Stimulated activated CD4-positive, alpha-beta T cell treated with anti-CD3 and anti-CD28 coated beads, Interleukin-15, amount 100 ng/mL, for 1 hour (primary cell): ENCODE measurements at places on chromosomes 7 and 10.

DNA sequence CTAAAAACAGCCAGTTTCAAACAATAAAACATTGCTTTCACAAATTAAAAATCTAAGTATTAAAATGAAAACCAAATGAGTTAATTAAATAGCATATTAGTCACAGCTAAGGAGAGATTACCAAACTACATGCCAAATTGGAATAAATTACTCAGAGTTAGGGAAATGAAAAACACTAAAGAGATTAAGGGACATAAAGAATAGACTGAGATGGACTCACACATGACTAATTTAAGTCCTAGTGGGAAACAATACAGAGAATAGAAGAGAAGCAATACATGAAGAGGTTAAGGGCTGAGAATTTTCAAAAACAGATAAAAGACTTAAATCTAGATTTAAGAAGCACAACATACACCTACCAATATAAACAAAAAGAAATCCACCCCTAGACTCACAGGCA, 110.6 kb downstream of the ZFAND4 start:
- DNase-seq = no peak

GRCh38 chr10:124902462-124902861, 39.5 kb upstream of the ZRANB1 start:
- no peak for DNase-seq

- peak; percentile 35 for DNase-seq
Observed at GRCh38 chr10:133378251-133379096, 588 bp upstream of the PAOX start.

GRCh38 chr10:100986952-100987684, at the start of the genes MRPL43 and TWNK:
TSS of gene MRPL43 (minus strand) at chr10:100987497. CDS start at chr10:100987443, 54 bp downstream.
TSS of gene TWNK (plus strand) at chr10:100987543. CDS start at chr10:100988211, 668 bp downstream.
- DNase-seq = peak; percentile 65

DNA sequence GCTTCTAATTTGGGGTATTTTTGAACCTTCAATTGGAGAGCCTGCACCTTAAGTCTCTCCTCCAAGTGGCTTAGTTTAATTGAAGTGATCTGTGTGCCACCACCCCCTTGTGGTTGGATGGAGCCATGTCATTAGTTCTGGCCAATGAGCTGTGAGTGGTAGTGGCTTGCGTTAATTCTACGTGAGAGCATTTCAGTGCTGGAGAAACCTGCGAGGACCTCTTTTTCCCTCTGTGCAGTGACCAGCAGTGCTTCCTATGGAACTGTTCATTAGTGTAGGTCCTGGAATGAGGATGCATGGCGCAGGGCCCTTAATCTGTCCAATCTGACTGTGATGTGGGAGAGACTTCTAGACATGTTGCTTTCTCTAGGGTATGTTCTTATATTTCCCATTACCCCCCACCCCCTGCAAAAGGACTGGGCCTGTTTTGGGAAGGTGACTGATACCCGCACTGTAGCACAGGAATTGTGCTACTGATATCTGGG, 3.8 kb downstream of the HILPDA start:
- peak; percentile 20 for DNase-seq

- DNase-seq = no peak
Observed at GRCh38 chr7:7100432-7100849, 81.9 kb upstream of the C1GALT1 start.

DNA sequence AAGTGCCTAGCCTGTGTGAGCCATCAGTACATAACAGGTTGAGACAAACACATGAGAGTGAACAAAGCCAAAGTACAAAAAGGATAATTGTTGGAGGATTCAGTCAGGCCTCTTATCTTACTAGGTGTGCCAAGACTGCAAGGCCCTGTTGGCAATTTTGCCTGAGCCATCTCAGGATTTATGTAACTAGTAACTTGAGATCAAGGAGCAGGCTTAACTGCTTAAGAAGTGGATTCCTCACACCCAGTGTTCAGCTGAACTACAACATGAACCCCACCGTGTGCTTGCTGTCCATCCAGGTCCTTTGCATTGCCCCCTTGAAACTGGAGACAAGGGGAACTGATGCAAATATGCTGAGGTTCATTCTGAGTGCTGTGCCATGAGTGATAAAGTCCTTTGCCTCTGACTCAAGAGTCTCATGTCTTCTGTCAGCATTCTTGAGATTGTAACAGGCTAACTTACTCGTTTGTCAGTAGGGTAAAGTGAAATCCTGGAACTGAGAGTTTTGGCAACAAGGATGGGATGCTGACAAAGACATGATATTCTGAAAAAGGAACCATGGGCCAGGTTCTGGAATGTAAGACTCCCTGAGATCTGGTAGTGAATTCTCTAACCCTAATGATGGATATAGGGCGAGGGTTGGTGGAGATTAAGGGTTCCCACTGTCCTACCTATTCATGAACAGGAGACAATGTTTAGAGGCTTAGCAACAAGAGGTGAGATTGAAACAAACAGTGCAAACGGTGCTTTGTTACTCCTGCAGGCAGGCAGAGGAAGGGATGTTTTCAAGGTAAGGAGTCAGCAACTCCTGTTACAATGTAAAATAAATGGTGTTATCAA, 44.1 kb upstream of the GATAD1 start:
- DNase-seq = no peak

GRCh38 chr7:132429181-132429580, 147.1 kb downstream of the PLXNA4 start:
- DNase-seq = no peak

DNA sequence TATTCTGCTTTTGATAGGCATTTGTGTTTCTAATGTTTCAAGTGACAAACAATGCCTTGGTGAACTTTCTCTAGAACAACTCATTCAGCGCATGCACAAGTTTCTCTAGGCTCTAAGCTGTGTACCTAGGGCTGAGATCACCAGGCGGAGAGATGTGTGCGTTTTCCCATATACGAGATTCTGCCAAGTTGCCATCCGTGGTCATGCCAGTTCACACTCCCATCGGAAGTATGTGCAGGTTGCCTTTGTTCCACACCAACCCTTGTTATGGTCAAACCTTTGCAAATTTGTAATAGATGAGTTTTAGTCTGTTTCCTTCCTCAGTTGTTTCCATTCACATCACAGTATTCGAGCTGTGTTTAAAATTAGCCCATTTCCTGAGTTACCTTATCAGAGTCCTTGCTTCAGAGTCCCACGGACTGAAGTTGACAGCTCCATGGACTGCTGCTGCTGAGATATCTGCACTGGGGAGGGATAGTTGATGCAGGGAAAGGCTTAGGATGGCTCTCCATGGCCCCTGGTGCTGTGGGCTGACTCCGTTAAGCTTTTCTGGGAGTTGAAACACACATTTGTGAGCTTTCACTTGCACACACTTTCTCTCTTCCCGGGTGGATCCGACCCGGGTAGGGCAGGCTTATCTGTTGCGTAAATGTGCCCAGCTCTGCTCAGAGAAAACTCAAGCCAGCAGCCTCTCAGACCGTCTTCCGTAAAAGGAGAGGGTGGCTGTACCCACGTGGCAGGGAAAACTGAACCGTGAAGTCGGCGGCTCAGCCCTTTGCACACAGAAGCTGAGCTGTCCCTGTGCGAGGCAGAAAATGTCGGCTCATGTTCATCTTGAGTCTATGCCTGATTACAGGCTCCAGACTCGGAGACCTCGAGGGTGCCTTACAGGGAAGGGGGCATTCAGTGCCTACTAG, 49.4 kb downstream of the HK1 start:
- DNase-seq = no peak

GRCh38 chr7:65923316-65923715, 50.4 kb downstream of the VKORC1L1 start:
- no peak for DNase-seq

DNA sequence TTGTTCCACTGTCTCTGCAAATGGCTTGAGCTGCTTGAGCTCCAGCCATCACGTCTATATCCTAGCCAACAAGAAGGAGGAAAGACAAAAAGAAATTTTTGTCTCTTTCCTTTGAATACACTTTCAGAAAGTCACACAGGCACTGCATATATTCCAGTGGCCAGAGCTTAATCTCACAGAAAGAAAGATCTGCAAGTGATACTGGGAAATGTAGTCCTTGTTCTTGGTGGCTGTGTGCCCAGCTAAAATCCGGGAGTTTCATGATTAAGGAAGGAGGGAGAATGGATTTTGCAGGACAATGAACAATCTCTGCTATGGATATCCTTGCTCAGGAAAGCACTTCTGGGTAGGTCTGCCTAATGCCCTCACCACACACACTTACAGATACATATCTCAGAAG, 19.5 kb upstream of the DLG5 start:
- no peak for DNase-seq

DNA sequence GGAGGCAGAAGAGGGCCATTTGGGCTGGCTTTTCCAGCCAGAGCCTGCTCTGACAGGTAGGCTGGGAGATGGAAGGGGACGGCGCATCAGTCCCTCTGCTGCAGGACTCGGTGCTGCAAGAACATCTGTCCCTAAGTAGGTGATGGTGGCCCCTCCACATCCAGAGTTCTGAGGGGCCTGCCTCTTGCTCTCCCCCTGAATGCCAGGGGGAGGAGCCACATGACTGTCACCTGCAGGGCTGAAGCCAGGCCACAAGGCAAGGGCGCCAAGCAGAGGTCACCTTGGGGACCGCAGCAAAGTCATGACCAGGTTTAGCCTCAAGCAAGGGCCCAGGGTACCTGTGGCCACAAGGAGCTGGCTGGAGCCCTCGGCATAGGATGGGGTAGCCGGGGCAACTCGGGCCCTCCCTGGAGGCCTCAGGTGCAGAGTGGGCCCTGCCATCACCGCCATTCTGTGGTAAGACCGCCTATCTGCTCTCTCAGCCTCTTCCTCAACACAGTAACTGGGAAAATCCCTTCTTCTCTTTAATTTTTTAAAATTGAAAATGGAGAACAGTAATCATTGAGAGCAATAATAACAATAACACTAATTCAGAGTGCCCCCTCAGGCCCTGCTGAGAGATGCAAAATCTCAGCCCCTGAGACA, 99.3 kb downstream of the FAM53B start:
- no peak for DNase-seq

DNA sequence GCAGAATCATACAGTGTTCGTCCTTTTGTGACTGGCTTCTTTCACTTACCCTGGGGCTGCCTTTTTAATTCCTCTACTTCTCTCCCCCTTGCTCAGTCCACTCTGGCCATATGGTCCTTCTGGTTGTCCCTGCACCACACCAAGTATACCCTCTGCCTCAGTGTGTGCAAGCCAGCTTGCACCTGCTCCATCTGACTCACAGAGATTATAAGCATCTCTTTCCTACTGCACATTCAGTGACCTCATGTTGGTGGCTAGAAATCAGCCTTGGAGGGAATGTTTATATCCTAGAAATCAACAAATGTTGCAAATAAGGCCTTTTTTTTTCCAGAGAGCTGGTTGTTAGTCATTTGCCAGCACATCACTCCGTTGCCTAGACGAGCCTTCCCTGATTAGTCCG, 67.5 kb upstream of the C10orf90 start:
- no peak for DNase-seq

- no peak for DNase-seq
Observed at GRCh38 chr10:5545778-5546710, 21.3 kb downstream of the CALML3 start.

DNA sequence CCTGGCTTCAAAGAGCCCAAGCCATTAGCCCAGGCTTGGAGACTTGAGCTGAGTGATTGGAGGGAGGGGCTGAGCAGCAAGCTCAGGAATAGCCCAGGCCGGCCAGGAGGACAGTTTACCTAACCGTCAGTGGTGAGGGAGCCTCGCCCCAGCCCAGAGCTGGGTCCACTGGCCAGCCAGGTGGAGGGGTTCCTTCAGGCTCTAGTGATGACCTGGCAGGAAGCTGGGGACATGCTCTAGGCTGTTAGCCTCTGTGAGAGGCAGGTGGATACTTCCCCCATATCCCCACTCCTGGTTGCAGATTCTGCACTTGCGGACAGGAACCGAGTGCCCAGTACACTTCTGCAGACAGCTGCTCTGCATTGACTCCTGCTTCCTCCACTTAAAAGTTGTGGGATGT, 61.2 kb upstream of the ANTXRL start:
- no peak for DNase-seq

DNA sequence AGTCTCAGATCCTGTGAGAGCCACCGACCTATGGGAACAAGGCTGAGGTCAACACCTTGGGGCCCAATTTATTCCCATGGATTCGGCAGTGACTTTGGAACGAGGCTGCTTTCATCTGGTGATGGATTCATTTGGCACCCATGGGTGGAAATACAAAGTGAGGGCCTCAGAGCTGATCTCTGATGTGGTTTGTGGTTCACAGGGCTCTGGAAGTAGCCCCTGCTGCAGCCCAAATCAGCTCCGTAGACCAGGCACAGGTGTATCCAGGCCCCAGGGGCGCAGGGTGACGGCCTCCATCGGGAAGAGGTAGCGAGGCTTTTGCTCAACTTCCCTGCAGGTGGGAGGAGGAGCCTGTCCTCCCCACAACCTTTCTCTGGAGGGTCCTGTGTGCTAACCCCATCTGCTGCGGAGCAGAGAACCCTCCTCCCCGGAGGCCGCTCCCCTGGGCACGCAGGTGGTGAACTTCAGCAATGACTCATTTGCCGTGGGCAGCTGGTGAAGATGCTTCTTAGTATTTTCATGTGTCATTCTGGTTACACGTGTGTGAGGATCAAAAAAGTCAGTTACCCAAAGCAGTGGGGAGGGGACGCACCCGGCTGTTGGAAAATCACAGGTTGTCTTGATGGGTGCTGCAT, 7.5 kb upstream of the JAKMIP3 start:
- DNase-seq = no peak

- no peak for DNase-seq
Observed at GRCh38 chr10:111117528-111118277, 40.9 kb downstream of the ADRA2A start.

DNA sequence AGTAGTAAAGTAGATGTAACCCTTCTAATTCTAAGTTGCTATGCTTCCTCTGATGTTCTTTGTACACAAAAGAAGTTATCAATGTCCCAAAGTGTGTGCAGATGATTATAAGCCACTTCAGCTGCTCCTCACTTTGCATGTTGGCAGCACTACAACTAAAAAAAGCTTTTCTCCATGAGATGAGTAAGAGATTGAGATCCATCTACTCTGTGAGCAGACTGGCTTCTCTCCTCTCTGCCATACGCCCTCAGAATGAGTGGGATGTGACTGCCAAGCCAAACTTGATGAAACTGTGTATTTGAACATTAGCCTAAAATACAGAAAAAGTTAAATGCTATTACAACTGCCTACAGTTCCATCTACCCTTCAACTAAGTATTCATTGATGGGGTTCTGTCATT, 102.9 kb upstream of the ETV1 start:
- DNase-seq = no peak

DNA sequence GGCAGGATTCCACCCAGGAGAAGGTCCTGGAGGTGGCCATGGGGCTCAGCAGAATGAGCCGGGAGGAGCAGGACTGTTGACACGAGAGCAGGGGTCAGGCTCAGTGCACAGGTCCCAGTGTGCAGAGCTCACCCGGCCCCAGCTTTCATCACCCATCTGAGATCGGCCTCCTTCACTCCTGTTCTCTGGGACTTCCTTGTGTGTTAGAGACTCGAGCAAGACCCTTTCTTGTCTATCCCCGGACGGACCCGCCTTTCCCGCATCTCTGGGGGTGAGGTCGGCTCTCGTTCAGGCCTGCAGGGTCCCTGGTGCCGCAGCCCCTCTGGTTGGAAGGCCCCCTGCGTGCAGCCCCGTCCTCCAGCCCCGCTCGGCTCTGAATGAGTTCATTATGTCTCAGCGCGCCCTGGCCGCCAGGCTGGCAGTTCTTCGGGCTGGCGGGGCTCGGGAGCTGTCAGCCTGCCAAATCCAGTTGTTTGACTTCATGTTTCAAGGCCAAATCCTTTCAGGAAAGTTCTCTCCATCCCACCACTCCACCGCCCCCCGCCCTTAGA, 127.9 kb downstream of the LHPP start:
- no peak for DNase-seq
